CD4-positive, alpha-beta memory T cell (primary cell): ENCODE measurements at places on chromosomes 6 and 20. TPM values are rescaled to one million over a fixed set of nuclear protein-coding genes. Genes with fewer than 3 reads are reported as not detected.

EGFL8 gene
- 0.23 TPM for polyA plus RNA-seq

PSMB8 gene
- 426 TPM for polyA plus RNA-seq

SLC24A3 gene
- not detected for polyA plus RNA-seq

FITM2 gene
- 0.21 TPM for polyA plus RNA-seq

SLC12A5 gene
- not detected for polyA plus RNA-seq

C6orf15 gene
- not detected for polyA plus RNA-seq

ELOVL4 gene
- polyA plus RNA-seq, result 7.4 TPM

RHAG gene
- not detected for polyA plus RNA-seq

PRICKLE4 gene
- not detected for polyA plus RNA-seq

IP6K3 gene
- polyA plus RNA-seq, result not detected

PSMB9 gene
- 763 TPM for polyA plus RNA-seq

TRIM31 gene
- 0.21 TPM for polyA plus RNA-seq

PARD6B gene
- polyA plus RNA-seq, result 0.93 TPM

TAPBP gene
- polyA plus RNA-seq, result 370 TPM

FAXC gene
- not detected for polyA plus RNA-seq

SPEF1 gene
- polyA plus RNA-seq, result not detected

HSPA12B gene
- polyA plus RNA-seq, result not detected

FAM83B gene
- polyA plus RNA-seq, result not detected

PTP4A1 gene
- 96.3 TPM for polyA plus RNA-seq

FHL5 gene
- polyA plus RNA-seq, result not detected

REM1 gene
- polyA plus RNA-seq, result not detected

ENPP1 gene
- polyA plus RNA-seq, result not detected

EPPIN gene
- not detected for polyA plus RNA-seq

COL9A1 gene
- not detected for polyA plus RNA-seq

SLC17A3 gene
- not detected for polyA plus RNA-seq

BMP7 gene
- not detected for polyA plus RNA-seq

DPPA5 gene
- not detected for polyA plus RNA-seq

RAMACL gene
- 0.41 TPM for polyA plus RNA-seq
